ENCODE measurements at places on chromosomes 5 and 9. TPM values are rescaled to one million over a fixed set of nuclear protein-coding genes. Genes with fewer than 3 reads are reported as not detected.

DNA sequence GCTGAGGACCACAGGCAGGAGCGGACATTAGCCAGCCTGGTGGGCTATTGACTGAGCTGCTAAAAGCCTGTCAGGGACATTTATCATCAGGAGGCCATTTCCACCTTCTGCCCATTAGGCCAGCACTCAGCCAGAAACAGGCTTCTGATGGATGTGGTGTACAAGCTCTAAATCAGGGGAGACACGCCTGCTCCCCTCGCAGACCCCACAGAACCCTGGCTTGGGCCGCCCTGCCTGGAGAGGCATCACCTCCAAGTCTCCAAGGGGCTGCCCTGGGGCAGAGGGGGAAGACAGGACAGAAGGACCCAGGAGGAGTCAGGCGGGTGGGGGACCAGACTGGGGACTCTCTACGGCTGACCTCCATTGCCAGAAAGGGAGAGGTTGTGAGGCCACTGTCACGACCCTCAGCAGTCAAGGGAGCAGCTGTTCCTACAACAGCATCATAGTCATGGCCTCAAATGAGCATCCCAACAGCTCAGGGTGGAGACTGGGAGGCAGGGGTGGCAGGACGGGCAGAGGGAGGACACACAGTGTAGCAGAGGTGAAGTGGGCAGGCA is 24.0 kb upstream of the TRIM14 start:
- no peak for DNase-seq

The PFN3 gene
- not detected for total RNA-seq

The GMCL2 gene
- total RNA-seq = not detected

GRCh38 chr5:167378894-167379723 is 912.3 kb upstream of the WWC1 start:
- no peak for DNase-seq

The CBY3 gene
- total RNA-seq = 0.40 TPM

- DNase-seq = no peak
Measured at GRCh38 chr9:113163001-113163400, 12.2 kb downstream of the SLC31A2 start.

The ADGRD2 gene
- total RNA-seq = not detected

The TAF11L6 gene
- total RNA-seq = not detected

GRCh38 chr9:106324053-106324585 is 538.8 kb upstream of the ZNF462 start:
- DNase-seq = no peak

The CMYA5 gene
- total RNA-seq = 0.21 TPM

- no peak for DNase-seq
Measured at GRCh38 chr5:102624405-102624804, 125.6 kb upstream of the SLCO6A1 start.

The MLANA gene
- not detected for total RNA-seq

- no peak for DNase-seq
Measured at GRCh38 chr9:19397845-19398244, 11.0 kb upstream of the ACER2 start.

The MAML1 gene
- total RNA-seq = 25.4 TPM

DNA sequence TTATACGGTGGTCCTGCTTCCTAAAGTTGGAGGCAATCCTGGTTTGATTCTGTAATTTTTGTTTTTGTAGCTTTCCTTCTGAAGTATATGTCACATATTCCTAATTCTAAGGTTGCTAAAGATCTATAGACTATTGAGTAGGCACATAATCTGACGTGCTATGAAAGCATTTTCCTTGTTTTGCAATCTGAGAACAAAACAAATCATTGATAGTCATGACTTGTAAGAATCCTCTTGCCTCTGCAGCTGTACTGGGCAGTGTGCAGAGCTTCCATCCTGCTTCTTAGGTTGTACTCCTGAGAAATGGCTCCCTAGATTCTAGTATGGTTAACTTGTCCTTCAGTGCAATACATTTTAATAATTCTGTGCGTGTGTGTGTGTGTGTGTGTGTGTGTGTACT is 35.4 kb downstream of the SEMA6A start:
- DNase-seq = no peak

DNA sequence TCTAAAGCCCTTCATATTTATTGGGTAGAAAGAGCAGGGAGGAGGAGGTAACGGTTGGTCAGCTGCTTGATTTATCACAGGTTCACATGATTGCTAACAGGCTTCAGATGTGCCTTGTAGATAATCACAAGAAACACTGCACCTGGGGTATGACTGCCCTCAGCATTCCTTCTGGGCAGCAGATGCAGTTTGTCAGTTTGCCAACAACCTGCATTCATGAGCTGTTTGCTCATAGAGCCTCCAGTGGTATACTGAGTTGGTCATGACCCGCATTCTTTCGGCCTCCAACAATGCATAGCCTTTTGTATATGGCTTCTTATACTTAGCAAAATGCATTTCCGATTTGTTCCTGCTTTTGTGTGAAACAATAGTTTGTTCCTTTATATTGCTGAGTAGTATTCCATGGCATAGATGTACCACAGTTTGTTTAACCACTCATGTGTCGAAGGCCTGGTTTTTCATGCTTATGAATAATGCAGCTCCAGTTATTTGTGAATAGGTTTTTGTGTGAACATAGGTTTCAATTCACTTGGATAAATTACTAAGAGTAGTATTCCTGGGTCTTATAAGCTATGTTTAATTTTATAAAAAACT is 83.6 kb downstream of the ARHGEF28 start:
- DNase-seq = no peak

DNA sequence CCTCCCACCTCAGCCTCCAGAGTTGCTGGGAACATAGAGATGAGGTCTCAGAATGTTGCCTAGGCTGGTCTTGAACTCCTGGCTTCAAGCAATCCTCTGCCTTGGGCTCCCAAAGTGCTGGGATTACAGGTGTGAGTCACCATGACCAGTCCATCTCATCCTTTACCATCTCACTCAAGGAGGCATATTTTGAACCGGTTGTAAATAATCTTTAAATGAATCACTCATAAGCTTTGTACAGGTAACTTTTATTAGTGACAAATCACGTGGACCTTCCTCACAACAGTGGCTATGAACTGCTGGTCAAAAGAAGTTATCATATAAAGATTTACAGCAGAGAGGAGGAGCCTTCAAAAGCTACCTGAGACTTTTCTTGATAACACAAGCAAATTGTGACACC is 70.7 kb downstream of the RFK start:
- no peak for DNase-seq

- DNase-seq = peak; percentile 80
Measured at GRCh38 chr5:151612689-151613427, 21.7 kb upstream of the FAT2 start.

GRCh38 chr5:119270960-119271757 is 84.7 kb upstream of the TNFAIP8 start:
- no peak for DNase-seq

- DNase-seq = no peak
Measured at GRCh38 chr5:154097031-154097430, 58.3 kb downstream of the MFAP3 start.

DNA sequence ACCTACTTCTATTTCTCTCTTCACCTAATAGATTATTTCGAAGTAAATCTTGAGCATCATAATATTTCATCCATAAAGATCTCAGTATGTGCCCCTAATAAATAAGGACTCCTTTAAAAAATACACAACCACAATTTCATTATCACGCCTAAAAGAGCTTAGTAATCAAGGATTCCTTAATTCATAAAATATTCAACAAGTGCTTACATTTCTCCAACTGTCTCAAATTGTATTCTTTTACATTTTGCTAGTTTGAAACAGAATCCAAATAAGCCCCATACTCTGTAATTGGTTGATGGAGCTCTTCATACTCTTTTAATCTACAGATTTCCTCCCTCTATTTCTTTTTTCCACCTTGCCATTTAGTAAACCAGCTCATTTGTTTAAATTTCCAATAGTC is 317.6 kb downstream of the NDUFS4 start:
- DNase-seq = no peak

DNA sequence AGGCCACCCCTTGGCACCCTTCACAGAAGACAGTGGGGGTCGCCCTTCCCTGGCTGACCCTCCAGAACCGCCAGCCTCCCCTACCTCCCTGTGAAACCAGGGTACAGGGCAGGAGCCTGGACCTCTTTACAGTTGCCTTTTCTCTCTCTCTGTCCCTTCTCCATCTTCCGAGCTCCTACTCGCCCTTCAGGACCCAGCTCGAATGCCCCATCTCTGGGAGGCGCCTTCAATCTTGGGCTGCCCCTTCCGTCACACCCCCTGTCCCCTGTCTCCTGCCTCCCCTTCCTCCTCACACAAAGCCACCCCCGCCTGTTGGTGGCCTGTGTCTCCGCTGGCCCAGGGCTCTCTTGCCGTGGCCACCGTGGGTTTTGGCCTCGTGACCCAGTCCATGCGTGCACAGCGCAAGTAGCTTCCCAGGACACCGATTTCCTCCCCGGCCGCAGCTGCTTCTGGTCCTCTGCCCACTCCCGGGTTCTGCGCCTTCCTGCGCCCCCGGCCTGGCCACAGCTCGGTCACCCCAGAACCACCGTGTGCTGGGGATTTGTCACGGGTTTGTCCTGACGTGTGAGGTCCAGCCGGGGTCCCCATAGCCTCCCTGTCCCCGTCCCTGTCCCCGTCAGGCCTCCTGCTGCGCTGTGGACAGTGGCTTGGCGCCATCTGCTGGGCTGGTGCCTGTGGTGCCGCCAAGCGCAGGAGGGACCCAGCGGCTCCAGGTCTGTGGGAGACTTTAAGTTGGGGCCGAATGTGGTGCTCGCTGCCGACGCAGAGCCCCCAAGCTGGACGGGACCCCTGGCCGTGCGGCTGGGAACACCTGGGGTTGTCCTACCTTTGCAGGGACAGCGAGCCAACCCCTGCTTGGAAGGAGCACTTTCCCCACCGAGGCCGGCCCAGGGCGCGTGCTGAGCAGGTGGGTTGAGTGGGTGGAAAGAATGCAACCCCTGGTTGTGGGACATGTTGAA is 4.0 kb upstream of the TMEM250 start:
- DNase-seq = peak; percentile 88

- DNase-seq = peak; percentile 92
Measured at GRCh38 chr5:50667653-50668595, 1.5 kb downstream of the PARP8 start.

DNA sequence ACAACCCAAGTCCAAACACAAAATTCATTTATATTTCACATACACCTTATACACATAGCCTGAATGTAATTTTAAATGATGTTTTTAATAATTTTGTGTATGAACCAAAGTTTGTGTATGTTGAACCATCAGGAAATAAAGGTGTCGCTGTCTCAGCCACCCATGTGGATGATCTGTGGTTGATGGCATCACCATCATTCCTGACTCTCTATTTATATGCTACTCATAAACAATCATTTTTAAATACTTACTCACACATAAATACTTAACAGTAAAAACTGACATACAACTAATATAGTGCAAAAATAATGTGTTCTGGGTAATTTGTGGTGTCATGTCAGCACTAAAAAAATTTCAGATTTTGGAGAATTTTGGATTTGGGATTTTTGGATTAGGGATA is 38.4 kb downstream of the SMC5 start:
- DNase-seq = no peak

The ADAMTS16 gene
- total RNA-seq = not detected

The CD14 gene
- 0.43 TPM for total RNA-seq

The CDC26 gene
- 27.5 TPM for total RNA-seq

All from activated CD4-positive, alpha-beta T cell treated with anti-CD3 and anti-CD28 coated beads for 36 hours (primary cell).